Fibroblast of upper back skin (primary cell): ENCODE measurements at places on chromosomes 6 and 20.

- DNase-seq = no peak
Observed at GRCh38 chr6:37277001-37277409, 19.1 kb upstream of the TMEM217 start.

DNA sequence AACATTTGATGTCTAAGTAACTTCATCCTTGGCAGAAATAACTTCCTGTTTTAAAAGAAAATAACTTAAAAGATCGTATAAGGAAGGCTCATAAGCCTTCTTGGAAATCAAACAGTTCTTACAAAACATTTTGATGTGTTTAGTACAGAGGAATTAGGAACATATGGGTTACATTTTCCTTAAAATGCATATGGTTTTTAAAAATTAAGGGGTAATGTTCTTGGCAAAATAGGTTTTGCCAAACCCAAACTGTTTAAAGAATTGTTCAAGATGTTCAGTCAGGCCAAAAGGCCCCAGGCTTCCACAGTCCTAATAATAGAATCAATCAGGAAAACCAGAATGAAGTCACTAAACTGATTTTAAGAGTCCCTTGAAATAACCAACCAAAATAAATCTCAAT lies 142.7 kb upstream of the SLC35B3 start:
- DNase-seq = no peak

GRCh38 chr6:26607434-26608230 lies 10.9 kb downstream of the ABT1 start:
- DNase-seq = peak; percentile 63

DNA sequence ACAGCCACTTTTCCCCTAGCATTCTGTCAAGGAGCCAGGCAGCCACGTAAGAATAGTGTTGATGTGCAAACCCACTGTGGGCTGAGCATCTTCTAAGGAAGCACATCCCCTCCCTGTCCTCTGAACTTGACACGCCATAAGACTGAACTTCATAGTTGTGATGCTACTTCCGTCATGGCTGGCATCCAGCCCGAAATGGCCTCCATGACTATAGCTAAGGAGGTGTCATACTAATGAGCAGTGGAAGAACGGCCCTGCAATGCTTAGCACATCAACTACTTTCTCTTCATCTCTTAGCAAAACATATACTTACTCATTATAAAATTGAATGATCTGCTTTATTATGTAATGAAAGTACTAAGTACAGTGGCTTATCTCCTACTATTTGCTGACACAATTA lies 110.2 kb downstream of the GJA10 start:
- no peak for DNase-seq

GRCh38 chr6:148059869-148060268 lies 282.8 kb upstream of the SASH1 start:
- no peak for DNase-seq

DNA sequence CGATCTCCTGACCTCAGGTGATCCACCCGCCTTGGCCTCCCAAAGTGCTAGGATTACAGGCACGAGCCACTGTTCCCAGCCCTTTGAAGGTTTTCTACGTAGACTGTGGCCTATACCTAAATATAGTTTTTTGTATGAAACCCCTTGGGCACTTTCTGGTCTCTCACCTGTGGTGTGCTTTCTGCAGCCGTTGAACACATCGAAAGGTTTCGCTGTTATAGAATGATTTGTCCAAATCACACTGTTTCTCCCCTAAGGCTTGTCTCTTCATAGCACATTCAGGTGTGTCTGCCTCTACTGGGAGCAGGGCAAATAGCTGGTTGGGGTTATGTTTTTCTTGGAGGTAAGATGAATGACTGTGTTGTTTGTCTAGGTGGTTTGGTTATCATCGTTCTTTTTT lies 597.9 kb downstream of the RNF144B start:
- DNase-seq = no peak

- peak; percentile 96 for DNase-seq
Observed at GRCh38 chr6:32255199-32256153, 31.6 kb upstream of the NOTCH4 start.

- DNase-seq = no peak
Observed at GRCh38 chr6:14406614-14407331, 289.2 kb downstream of the CD83 start.

GRCh38 chr6:157510323-157511188 lies 129.6 kb downstream of the ZDHHC14 start:
- no peak for DNase-seq

DNA sequence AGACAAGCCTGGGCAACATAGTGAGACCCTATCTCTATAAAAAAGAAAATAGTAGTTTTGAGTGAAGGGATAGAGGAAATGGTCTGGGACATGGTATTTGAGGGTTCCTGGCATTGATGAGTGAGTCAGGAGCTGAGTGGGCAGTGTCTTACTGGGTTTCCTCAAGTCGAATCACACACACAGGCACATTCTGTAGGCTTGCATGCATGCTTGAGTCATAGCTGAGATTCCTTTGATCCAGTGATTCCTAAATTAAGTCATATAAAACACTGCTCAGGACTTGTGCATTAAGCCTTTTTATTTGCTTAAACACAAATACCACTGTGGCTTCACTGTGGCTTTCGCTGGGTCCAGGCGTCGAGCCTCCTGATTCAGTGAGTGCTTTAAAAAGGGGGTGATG lies 71.8 kb upstream of the TMEM181 start:
- DNase-seq = peak; percentile 97

DNA sequence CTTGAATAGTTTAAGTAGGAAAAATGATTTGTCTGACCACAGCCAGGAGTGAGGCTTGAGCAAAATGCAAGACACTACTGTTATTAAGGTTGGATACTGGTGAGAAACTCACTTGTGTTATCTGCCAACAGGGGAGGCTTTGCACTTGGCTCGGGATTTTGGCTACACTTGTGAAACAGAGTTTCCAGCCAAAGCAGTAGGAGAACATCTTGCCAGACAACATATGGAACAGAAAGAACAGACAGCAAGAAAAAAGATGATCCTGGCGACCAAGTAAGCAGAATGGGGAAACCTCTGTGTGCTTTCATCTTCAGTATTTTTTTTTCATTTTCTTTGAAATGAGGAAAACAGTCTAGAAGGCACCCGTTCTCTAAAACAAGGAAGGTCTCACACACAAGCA lies 31.6 kb downstream of the TFAP2D start:
- DNase-seq = no peak

DNA sequence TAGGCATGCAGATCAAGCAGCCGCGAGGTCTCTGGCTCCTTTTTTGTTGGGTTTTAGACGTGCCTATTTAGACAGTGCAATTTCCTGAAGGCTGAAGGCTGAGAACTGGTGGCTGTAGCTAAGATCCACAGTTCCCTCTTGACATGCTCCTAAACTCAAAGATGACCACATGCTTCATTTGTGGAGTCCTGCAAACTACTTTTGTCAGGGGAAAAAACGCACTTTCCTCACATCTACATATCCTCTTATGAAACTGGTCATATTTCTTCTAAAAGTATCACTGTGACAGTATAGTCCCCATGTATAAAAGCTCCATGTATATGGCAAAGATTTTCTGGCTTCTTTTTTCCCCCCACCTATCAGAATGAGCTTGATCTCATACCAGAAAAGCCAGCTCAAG lies 30.7 kb downstream of the LYRM4 start:
- DNase-seq = no peak

GRCh38 chr6:128601060-128601459 lies 80.7 kb upstream of the PTPRK start:
- no peak for DNase-seq

DNA sequence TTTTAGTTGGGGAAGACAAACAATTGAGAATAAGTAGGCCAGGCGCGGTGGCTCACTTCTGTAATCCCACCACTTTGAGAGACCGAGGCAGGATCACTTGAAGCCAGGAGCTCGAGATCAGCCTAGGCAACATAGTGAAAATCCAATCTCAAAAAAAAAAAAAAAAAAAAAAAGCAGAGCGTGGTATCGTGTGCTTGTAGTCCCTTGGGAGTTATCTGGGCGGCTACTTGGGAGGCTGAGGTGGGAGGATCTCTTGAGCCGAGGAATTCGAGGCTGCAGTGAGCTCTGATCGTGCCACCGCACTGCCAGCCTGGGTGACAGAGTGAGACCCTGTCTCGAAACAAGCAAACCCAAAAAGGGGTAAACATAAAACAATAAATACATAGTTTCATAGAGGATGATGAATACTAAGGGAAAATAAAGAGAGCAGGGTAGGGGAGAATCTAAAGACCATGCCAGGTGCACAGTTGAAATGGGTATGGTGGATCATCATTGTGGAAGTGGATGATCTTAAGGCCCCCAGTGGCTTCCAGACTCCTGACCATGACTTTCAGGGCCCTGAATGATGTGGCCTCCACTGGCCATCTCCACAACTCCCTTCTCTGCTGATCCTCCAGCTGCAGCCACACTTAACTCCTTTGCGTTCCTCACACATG lies 947 bp downstream of the POFUT1 start:
- DNase-seq = no peak

DNA sequence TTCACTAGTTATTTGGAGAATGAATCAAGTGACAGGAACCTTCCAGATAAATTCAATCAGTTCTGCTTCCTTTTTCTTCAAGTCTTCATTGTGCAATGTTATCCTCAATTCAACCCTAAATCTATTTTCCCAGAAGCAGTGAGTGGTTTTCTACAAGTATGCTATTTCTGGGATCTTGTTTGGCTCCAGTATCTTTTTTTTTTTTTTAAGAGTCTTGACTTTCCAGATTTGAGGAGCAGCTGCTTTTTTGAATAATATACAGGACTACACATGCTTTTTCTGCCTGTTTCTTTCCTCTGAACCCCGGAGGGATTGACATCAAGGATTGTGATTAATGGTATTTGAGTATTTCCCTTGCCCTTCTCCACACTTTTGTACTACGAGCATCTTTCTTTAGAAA lies 339.2 kb upstream of the JAG1 start:
- peak; percentile 70 for DNase-seq

GRCh38 chr6:44474190-44474631 lies 86.7 kb downstream of the CDC5L start:
- DNase-seq = no peak

DNA sequence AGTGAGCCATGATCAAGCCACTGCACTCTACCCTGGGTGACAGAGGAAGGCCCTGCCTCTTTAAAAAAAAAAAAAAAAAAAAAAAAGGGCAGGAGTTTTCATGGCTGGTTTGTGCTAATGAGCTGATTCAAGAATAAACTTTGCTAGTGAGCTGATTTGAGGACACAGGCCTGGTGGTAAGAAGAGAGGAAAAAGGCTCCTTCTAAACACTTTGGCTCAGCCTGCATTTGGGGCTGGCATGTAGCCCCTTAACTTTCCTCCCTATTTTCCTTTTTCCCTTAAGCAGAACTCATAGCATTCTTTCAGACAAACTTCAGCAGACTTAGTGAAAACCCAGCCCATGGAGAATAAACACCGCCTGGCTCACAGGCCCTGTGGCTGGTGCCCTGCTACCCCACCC lies 432.7 kb downstream of the PTPRT start:
- DNase-seq = no peak

GRCh38 chr6:12277386-12277785 lies 12.8 kb upstream of the EDN1 start:
- DNase-seq = no peak

- DNase-seq = no peak
Observed at GRCh38 chr20:14488212-14488611, 150.8 kb upstream of the FLRT3 start.

DNA sequence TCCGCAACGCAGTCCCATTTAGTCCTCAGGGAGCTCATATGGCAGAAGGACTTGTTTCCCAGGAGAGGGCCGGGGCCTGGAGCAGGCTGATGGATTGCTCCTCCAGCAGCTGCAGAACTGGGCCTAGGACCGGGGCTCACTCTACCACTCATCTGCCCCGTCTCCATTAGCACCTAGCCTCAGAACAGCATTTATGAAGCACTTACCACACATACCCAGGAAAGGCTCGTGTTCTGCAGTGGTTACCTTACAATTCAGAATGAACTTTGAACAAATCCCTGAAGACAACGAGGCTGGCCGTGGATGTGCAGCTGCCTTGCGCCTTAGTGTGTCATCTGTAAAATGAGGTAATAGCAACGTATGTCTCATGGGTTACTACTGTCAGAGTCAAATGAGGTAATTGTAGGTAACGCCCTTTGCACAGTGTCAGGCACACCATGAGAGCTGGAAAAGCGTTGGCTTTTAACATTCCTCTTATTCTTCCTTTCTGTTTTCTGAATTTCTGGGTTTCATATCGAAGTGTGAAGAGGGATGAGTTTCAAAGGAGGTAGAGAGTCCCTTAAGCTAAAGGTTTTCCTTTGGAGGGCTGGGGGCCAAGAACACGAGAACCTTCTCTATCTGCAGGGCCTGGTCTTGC lies 46.3 kb upstream of the CD93 start:
- no peak for DNase-seq

GRCh38 chr6:20610636-20611370 lies 76.5 kb downstream of the CDKAL1 start:
- peak; percentile 29 for DNase-seq

DNA sequence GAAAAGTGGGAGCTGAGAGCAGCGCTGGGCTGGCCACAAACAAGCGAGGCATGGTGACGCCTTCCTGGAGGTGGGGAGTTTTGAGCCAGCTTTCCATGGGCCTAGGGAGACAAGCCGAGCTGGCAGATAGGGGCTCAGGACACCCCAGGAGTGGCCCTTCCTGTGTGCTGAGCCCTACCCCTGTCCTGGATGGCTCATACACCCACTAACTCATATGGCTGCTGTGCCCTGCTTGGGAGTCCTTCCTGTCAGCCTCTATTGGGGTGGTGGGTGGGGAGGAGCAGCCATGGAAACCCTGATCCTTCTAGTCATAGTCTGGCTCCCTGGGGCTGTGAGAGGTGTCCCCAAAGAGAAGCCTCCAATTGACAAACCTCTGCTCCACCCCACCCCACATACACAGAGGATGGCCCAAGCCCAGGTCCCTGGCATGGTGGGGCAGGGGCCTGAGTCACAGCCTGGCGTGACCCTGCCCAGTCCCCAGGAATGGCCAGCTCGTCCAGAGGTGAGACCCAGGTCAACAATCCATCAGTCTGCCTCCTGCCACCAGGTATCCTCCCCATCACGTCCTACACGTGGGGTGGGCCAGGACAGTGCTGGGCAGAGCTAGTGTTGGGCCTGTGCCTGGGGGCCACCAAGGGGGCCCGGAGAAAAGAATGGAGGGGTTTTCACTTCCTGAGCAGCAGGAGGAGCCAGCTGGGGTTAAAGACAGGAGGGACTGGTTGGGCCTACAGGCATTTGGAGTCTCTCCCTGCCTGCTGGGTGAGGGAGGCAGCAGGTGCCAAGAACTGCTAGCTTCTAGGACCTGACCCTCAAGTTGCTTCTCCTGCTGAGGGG lies 52.2 kb downstream of the MRPL14 start:
- no peak for DNase-seq

DNA sequence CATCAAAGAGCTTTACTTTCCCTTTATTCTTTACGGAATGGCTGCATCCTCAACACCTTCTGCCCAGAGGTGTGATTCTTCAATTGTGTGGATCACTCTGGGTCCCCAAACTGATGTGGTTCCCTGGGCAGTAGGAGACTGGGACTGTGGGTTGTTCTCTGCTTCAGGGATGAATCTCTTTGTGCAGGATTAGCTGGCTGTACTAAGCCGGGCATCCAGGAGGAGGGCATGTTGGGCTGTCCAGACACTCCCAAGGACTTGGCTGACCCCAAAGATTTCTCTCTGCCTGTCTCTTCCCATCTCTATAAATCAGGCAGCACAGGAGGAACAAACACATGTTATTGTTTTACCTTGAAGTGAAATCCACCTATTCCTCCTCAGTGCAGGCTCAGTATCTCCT lies 15.3 kb downstream of the FARS2 start:
- no peak for DNase-seq
